ENCODE measurements at places on chromosomes 4 and X.
A peak's percentile ranks its signal among the peaks of the same experiment; 100 is the strongest.

- no peak for DNase-seq
Observed at GRCh38 chr4:76723924-76724323, 174.0 kb downstream of the SOWAHB start.

DNA sequence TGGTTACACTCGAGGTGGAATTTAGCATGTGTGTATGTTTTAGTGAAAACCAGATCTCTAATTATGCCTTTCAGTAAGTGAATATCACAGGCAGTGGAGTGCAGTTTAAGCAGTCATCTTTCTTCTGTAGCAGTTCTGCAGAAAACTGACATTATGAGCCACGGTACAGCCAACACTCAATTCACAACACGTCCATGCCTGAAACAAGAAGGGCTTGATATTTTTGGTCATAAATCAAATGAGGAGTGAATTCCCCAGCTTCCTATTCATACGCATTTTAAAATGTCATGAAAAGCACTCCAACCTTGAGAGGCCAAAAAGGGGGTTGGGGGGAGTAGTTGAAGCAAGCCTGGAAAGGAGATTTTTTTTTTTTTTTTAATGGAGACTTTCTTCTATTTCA is 316.7 kb downstream of the ARHGAP10 start:
- no peak for DNase-seq

- DNase-seq, result peak; percentile 28
Observed at GRCh38 chrX:39577985-39578869, 519.5 kb downstream of the BCOR start.

DNA sequence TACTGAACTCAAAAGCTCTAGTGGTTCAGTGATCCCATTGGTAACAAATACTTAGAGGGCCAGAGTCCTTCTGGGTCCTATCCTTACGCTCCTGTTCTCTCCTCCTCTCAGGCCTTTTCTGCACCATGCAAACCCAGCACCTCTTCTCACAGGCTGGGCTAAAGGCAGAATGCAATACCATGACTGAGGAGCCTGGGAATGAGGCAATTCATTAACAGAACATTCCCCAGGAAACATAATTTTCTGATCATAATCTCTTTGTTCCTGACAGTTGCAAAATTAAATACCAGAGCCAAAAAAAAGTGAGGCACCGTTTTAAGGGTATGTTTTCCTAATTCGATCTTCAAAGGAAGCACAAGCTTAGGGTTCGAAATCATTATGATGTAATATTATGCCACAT is 9.0 kb downstream of the SORBS2 start:
- DNase-seq, result no peak

- DNase-seq, result no peak
Observed at GRCh38 chrX:110852180-110852579, 56.6 kb upstream of the CHRDL1 start.

DNA sequence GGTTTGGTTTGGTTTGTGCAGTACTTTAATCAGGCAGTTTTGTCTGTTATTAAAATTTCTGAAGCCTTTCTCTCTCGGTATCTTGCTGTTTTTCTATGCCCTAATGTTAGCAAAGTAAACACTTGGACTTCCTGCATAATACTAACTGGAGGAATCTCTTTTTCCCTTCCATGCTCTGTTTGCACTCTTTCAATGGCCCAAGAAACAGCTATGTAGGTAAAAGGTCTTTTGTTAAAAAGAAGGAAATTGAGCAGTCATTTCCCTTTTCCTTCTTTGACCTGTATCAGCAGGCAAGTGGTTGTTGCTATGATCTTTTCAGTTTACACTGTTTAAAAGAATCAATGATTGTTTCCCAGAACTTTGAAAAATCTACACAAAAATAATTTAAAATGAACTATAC is 82.7 kb downstream of the CCSER1 start:
- DNase-seq, result no peak

DNA sequence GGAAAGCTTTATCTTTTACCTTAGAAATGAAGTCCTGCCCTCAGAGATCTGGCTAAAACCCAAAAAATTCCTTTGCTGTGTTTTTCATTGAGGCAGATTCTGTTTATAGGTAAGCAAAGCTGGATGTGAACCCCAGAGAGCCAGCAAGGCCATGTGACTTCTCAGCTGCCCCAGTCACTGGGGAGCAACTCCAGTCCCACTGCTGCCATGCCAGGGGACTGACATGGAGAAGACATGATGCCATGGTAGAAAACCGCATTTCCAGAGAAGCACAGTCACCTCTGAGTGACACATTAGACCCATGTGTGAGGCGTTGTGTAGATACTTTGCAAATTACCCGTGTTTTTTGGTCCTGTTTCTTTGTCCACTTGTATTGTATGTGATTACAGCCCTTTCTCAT is 45.4 kb downstream of the PTTG2 start:
- no peak for DNase-seq

GRCh38 chr4:127138586-127138985 is 494.2 kb upstream of the INTU start:
- no peak for DNase-seq

- DNase-seq, result no peak
Observed at GRCh38 chr4:139207873-139208403, 30.9 kb upstream of the ELF2 start.

GRCh38 chr4:82899374-82900065 is 1.0 kb upstream of the THAP9 start:
- DNase-seq, result peak; percentile 16

GRCh38 chr4:16530688-16531635 is 304.7 kb upstream of the TAPT1 start:
- no peak for DNase-seq

- DNase-seq, result no peak
Observed at GRCh38 chrX:105314458-105314857, 94.0 kb upstream of the TEX13A start.

- no peak for DNase-seq
Observed at GRCh38 chr4:53734584-53735353, 143.5 kb upstream of the LNX1 start.

GRCh38 chr4:3225936-3226335 is 23.0 kb upstream of the MSANTD1 start:
- peak; percentile 58 for DNase-seq

DNA sequence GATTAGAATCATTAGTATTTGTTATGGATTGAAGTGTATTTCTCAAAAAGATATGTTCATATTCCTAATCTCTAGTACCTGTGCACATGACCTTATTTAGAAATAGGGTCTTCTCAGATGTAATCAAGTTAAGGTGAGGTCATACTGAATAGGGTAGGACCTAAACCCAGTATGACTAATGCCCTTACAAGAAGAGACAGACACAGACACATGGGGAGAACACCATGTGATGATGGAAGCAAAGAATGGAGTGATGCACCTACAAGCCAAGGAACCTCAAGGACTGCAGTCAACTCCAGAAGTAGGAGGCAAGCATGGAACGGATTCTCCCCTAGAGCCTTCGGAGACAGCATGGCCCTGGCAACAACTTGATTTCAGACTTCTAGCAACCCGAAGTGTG is 31.4 kb downstream of the OTUD4 start:
- DNase-seq, result no peak

DNA sequence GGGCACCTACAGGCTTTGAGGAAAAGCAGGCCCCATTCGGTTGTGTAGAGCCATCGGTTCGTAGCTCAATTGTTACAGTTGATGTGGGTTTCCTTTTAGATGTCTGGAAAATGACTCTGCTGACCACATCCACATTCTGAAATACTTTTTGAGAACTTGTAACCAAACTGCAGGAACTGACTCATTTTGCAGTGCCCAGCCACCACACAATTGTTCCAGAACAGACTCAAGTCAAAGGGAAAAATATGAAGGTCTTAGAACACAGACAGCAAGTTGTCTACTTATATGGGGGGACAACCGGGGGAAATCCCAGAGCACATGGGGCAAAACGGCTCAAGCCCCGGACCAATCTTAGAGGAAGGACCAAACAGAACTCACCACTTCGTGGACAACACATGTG is 557.6 kb upstream of the DIPK2B start:
- peak; percentile 63 for DNase-seq

GRCh38 chr4:122658818-122659295 is 38.0 kb upstream of the IL21 start:
- DNase-seq, result no peak

- DNase-seq, result no peak
Observed at GRCh38 chr4:15063341-15063740, 61.1 kb downstream of the CPEB2 start.

- no peak for DNase-seq
Observed at GRCh38 chr4:112082954-112083586, 62.2 kb upstream of the FAM241A start.

GRCh38 chr4:19010761-19011160 is 989.2 kb upstream of the LCORL start:
- no peak for DNase-seq

DNA sequence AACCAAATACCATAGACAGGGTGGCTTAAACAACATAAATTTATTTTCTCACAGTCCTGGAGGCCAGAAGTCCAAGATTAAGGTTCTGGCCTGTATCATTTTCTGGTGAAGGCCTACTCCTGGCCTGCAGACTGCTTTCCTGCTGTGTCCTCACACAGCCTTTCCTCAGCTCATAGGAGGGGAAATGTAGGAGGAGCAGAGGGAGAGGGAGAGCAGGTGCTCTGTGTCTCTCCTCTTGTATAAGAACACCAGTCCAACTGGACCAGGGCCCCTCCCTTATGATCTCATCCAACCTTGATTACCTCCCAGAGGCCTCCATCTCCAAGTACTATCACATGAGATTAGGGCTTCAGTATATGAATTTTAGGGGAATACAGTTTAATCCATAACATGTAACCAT is 34.3 kb downstream of the RAPGEF2 start:
- no peak for DNase-seq

DNA sequence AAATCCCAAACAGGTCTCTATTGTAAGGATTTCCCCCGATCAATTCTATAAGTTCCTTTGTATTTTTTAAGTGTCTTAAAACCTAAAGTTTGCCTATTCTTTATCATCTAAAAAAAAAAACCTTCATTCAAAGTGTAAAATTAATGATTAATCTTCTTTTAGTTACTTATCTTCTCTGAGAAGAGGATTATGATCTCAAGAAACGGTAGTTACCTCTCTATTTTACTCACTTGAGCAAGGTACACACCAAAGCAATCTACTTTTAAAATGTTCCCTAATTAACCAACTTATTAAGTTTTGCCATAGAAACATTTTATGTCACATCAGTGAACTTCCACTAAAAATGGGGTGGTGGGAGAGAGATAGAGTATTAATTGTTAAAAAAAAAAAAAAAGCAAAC is 15.2 kb upstream of the GALNT7 start:
- no peak for DNase-seq

DNA sequence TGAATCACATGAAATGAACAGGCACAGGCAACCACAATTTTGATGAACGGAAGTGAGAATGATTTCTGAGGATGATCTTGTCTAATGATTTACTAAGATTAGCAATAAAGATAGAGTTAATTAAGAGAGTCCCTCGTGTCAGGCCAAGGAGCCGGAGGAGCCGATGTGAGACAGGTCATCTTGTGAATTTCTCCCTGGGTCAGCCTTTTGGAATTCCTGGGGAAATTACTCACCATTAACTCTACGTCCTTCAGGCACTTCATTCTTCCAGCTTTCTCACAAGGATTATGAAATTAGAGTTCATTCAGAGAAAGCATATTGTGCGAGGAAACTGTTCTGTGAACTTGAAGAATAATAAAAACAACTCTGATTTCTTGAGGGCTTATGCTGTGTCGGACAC is 86.7 kb downstream of the PSAPL1 start:
- DNase-seq, result no peak

- no peak for DNase-seq
Observed at GRCh38 chr4:70399319-70399718, 1.6 kb downstream of the OPRPN start.

- DNase-seq, result no peak
Observed at GRCh38 chr4:177131736-177132135, 177.9 kb upstream of the NEIL3 start.

DNA sequence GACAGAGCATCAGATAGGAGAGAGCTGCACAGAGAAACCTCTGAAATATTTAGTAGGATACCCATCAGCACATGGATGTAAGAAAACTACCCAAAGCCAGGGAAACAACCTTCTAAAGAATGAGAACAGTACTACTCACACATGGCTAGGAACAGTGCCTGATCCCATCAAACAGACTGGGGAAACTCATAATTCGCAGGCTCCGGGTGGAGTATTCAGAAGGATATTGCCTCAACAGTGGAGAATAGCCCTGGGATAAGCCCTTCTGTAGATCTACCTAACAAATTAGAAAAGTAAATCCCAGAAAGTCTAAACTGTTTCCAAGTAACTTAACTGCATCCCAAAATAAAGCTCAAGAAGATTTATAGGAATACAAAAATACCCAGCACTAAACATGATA is 17.8 kb downstream of the RCHY1 start:
- no peak for DNase-seq

DNA sequence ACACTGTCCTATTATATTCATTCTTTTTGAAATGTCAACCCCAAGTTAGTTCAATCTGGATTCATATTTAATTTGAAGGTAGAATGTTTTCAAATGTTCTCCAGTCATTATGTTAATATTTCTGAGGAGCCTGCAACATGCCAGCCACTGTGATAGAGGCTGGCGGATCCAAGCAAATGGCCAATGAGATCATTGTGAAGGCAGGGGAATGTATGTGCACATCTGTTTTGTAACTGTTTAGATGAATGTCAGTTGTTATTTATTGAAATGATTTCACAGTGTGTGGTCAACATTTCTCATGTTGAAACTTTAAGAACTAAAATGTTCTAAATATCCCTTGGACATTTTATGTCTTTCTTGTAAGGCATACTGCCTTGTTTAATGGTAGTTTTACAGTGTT is 1.6 kb downstream of the CXCL1 start:
- DNase-seq, result no peak

DNA sequence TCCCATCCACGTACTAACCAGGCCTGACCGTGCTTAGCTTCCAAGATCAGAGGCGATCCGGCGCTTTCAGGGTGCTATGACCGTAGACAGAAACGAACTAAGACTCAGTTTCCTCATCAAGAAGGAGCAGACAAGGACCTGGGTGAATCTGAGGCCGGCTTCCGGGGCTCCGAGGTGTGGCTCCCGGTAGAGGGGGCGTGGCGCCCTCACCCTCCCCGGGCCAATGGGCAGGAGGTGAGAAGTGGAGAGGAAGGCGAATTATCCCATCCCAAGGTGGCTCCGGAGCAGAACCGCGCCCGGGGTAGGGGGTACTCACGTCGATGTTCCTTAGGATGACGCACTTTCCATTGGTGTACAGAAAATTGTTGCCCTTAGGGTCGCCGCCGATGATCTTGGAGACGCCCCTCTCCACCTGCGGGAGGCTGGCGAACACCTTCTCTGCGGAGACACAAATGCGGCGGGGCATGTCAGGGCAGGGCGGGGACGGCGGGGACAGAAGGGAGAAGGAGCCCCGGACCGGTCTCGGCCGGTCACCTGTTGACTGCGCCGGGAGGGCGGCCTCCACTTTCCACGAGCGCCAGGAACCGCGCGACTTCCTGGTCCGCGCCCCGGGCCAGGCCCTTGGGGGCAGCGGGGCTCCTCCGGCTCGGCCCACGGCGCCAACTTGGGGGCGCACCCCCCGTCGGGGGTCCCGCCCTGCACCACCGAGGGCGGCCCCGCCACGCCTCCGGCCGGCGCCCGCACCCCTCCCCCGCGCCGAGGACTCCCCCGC is 616 bp downstream of the WDR1 start:
- DNase-seq, result peak; percentile 55

DNA sequence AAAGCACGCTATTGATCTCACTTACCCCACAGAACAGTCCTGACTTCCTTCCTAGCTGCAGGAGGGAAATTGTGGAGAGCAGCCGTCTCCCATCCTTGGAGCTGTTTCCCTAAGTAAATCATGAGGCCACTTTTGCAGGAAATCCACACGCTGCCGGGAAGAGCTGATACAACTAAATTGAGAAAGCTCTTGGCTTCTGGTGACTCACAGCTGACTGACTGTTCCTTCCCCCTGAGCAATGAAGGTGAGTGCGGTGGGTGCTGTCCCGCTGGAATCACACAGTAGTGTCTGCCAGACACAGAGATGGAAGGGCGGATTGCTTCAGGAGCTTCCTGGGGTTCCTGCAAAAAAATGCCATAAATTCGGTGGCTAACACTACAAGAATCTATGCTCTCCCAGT is 268.9 kb downstream of the ASMT start:
- no peak for DNase-seq
